Natural killer cell treated with Interleukin-12 subunit alpha and Interleukin-12 subunit beta and Interleukin-15 and Interleukin-18, amount 100 ng/mL, for 72 hours (primary cell): ENCODE measurements at places on chromosomes 2 and 18. TPM values are rescaled to one million over a fixed set of nuclear protein-coding genes. Genes with fewer than 3 reads are reported as not detected.

KCNIP3 gene
- not detected for total RNA-seq

DNA sequence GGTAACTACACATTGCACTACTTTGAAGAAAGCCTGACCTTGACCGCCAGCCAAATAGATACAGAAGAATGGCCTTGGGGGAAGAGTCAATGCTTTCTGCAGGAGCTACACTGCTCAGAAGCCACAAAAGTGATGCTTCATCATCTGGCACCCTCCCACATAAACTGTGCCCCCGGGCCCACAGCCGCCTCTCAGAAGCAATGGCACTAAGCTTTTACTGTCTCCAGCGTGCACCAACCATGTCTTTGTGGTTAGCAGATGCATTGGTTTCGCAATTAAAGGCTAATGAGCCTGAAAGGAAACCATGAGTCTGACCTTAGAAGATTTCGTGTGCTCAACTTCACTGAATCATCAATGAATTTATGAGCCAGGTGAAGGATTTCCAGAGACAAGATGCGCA, 209.4 kb upstream of the TRIB2 start:
- DNase-seq = peak; percentile 89

KRTCAP3 gene
- 6.1 TPM for total RNA-seq

DNA sequence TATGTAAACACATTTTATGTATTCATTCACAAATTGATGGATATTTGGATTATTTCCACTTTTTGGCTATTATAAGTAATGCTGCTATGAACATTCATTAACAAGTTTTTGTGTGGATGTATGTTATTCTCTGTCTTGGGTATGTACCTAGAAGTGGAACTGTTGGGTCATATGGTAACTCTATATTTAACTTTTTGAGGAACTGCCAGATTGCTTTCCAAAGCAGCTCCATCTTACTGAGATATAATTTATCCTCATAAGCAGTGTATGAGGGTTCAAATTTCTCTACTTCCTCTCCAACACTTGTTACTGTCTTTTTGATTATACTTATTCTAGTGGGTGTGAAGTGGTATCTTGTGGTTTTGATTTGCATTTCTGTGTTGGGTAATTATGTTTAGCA, 7.1 kb upstream of the EML6 start:
- no peak for DNase-seq

AQP12A gene
- not detected for total RNA-seq

- no peak for DNase-seq
Measured at GRCh38 chr18:25080211-25080610, 271.8 kb downstream of the ZNF521 start.

PTH2R gene
- not detected for total RNA-seq

GRCh38 chr2:85728883-85729824, 24.6 kb upstream of the ATOH8 start:
- DNase-seq = peak; percentile 83

DNA sequence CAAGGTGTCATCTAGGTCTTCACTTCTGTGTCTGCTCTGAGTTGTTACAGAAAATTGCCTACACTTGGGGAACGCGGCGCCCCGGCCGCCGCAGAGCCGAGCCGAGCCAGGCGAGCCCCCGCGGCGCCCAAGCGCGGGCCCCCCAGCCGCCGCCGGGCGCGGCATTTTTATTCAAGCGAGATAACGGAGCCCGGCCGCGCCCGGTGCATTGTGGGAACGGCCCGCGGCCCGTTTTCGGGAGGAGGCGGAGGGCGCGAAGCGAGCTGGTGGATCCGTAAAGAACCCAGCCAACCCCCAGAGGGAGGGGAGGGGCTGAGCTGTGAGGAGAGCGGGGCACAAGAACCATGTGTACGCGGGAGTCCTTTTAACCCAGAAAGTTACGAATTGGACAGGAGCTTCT, 191.8 kb downstream of the FTCDNL1 start:
- DNase-seq = no peak

- no peak for DNase-seq
Measured at GRCh38 chr2:77087987-77088414, 434.2 kb downstream of the LRRTM4 start.

DNA sequence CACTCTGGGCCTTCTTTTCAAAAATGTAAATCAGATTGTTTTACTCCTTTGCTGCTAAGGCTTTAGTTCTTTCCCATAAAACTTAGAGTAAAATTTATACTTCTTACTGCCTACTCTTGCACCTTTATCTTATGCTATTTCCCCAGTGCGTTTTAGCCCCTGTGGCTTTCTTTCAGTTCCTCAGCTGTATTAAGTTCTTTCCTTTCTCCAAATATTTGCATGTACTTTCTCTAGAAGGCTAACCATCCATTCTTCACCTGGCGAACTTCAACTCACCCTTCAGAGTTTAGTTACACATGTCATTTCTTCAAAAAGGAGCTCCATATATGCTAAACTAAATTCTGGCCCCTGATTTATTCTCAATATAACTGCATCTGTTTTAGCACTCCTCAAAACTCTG, 160.7 kb downstream of the FSHR start:
- DNase-seq = no peak

ELOA2 gene
- total RNA-seq = not detected

TNFRSF11A gene
- total RNA-seq = 5.9 TPM

SCN2A gene
- total RNA-seq = not detected

DNA sequence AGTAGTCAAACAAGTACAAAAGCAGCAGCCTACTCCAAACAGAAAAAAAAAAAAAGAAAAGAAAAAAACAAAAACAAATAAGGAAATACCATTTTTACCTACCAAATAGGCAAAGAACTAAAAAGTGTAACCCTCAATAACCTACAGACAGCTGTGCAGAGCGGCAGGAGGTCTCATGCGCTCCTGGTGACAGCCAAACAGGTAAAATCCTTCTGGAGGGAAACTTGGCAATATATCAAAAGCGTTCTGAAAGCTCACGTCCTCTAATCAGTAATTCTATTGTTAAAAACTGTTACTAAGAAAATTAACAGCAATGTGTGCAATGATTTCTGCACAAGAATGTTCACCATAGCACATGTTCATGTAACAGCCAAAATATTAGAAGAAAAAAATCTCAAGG, 105.6 kb downstream of the AFF3 start:
- no peak for DNase-seq

DNA sequence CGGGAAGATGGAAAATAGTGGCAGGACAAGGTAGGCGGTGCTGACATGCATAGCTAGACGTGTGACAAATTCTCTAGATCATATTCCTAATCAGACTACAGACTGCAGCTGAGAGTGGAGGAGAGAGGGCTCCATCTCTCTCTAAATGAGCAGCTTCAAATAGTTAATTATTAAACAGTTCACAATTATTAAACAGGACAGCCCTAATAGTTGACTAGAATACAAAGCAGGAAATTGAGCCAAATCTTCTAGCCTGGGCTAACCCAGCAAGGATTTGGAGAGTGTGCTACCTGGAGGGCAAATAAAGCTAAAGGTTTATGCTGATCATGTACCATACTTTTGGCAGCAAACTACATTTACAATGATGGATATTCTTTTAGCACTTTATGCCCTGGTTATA, 54.4 kb upstream of the CWC22 start:
- DNase-seq = no peak

GRCh38 chr2:23722255-23722654, 204.7 kb downstream of the ATAD2B start:
- DNase-seq = no peak

HEATR5B gene
- 27.3 TPM for total RNA-seq

EFEMP1 gene
- total RNA-seq = not detected

DNA sequence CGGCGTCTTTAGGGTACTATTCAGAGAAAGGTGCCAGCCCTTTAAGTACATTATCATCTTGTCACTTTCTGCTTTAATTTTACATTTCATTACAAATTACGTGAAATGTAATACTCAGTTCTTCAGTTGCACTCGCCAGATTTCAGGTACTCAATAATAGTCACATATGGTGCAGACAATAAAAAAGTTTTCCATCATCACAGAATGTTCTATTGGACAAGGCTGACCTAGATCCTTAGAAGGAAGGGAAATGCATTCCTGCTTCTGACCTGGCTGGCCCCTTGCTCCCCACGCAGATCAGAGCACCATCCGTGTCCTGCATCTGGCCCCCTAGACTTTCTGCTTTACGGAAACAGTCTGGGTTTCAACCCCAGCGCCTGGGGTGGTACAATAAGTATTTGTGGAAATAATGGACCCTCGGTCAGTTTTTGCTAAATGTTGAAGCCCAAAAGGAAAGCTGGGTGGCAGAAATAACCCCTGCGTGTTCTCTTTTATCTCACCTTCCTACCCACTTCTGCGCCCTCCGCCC, 681 bp upstream of the C2orf72 start:
- no peak for DNase-seq

DNA sequence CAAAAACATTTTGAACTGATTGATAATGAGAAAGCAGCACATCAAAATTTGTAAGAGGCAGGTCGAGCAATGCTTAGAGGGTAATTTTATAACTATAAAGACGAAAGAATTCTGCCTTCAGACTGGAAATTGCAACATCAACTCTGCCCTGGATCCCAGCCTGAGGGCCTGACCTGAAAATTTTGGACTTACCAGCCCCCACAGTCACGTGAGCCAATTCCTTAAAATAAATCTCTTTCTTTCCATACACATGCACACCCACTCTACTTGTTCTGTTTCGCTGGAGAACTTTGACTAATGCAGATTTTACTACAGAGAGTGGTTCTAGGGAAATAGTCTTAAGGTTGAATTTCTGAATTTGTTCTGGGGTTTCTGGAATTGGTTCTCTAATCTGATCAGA, 14.6 kb upstream of the ACOXL start:
- no peak for DNase-seq

- DNase-seq = no peak
Measured at GRCh38 chr2:136217996-136218395, 100.0 kb upstream of the CXCR4 start.

RESP18 gene
- total RNA-seq = not detected

GRCh38 chr18:46624127-46624526, 32.9 kb downstream of the LOXHD1 start:
- DNase-seq = no peak

DNA sequence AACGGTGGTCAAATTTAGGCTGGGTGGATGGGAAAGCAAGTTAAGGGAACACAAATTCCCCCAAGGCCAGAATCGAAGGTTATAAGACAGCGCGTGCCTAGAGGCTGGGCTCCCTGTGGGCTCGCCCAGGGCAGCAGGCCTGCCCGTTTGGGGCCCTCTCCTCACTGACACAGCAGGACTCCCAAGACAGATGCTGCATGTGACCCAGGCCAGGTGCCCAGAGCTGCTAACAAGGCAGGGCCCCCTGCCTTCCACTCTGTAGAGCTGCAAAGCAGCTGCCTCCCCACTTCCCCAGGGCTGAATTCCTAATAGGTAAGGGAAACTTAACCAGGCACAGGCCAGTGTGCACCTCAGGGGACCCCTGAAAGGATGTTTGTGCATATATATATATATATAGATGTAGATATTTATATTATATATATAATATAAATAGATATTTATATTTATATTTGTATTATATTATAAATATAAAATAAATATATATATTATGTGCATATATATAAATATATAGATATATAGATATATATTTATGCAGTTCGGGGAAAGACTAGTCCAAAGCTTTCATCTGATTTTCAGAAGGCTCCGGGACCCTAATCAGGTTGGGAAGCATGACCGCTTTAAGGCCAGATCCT, 43.7 kb downstream of the TMEM37 start:
- no peak for DNase-seq

CENPA gene
- total RNA-seq = 18.5 TPM

IL1RN gene
- total RNA-seq = 3.7 TPM

DNA sequence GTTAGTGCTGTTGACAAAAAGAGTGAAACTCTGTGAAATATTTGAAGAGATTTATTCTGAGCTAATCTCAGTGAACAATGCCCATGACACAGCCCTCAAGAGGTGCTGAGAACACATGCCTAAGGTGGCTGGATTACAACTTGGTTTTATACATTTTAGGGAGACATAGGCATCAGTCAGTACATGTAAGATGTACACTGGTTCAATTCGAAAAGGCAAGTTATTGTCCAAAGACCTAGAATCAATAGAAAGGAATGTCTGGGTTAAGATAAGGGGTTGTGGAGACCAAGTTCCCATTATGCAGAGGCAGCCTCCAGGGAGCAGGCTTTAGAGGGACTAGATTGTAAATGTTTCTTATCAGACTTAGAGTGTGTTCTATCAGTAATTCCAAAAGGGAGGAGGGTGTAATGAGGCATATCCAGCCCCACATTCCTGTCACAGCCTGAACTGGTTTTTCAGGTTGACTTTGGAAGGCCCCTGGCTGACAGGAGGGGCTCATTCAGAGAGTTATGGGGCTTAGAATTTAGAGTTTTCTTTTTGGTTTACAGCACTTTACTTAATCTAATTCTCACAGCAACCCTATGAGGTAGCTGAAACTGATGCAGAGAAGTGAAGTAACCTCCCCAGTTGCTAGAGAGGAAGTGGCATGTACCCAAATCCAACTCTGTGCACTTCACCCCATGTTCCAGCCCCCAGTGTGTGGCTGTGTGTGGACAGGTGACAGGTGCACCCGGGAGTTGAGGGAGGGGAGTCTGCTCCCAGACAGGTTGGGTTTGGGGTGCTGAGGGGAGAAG, 28.3 kb upstream of the ASAP2 start:
- no peak for DNase-seq

- DNase-seq = peak; percentile 57
Measured at GRCh38 chr2:28357948-28358667, 34.5 kb upstream of the FOSL2 start.

DNA sequence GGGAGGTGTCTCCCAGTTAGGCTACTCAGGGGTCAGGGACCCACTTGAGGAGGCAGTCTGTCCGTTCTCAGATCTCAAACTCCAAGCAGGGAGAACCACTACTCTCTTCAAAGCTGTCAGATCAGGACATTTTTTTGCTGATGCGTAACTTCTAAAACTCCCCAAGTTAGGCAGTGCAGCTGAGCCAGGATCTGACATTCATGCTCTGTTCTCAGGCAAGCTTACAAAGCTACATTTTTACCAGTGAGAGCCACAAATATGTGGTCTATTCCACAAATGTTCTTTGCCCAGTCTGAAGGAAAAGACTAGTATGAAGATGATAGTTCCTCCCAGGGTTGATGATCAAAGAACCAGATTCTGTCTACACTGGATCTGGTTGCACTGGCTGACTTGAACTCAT, 184.1 kb downstream of the MTCL1 start:
- DNase-seq = no peak

DNA sequence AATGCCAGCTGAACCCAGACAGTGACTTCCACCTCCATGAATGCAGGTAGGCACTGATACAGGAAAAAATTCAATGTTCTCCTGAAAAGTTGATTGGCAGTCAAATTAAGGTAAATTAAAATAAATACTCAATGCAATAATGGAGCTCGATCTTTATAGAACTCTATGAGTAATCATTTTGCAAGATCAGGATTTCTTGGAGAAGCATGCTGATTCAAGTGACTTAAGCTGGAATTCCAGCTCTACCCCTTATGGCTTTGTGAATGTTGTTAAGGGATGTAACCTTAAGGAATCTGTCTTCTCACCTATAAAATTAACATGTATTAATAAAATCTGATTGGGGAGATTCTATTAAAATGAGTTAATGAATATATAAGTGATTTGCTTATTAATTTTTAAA, 145.1 kb downstream of the QPCT start:
- DNase-seq = no peak

- DNase-seq = no peak
Measured at GRCh38 chr2:171921970-171922229, 361 bp upstream of the HAT1 start.
